Activated CD4-positive, alpha-beta T cell treated with anti-CD3 and anti-CD28 coated beads, Interleukin-2, amount 10 ng/mL, durations not matched to agents 7 days and 5 days (primary cell): ENCODE measurements at places on chromosomes 5 and 9. TPM values are rescaled to one million over a fixed set of nuclear protein-coding genes. Genes with fewer than 3 reads are reported as not detected.

The TOPORS gene
- total RNA-seq = 15.1 TPM

The SLC6A18 gene
- not detected for total RNA-seq

The HRCT1 gene
- total RNA-seq = not detected

The FOCAD gene
- 31.4 TPM for total RNA-seq

The ARHGEF37 gene
- 0.52 TPM for total RNA-seq

The CDK7 gene
- 24.3 TPM for total RNA-seq

DNA sequence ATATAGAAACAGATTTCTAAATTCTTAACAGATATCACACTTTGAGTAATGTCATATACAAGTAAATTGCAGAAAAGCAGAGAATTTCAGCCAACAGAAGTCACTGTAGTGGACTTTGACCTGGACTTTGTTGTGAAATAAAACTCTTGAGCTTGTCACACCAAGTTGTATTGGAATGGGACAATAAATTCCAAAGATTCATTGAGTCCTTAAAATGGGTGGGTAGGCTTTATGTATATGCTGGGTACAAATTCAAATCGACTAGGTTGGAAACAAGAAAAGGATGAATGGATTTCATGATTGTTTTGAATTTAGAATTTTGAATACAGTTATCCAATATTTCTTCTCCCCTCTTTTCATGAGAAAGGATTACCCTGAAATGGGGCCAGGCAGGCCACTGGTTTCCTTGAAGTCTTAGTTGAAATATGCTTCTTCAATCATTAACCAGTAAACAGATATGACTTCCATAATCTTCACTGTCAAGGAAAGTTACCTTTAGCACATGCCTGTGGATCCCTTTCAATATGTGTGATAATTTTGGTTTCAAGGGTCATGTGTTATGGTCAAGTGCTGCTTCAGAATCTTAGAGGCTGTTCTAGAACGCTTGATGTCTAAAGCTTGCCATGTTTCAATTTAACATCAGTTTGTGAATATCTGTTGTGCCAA lies 25.7 kb downstream of the PIP5K1B start:
- H3K36me3 ChIP-seq = no peaks in the 10 kb centered on the region
- H3K4me3 ChIP-seq = no peak overlapping the region
- no peaks in the 10 kb centered on the region for H3K4me1 ChIP-seq
- H3K27ac ChIP-seq = no peak overlapping the region
- H3K27me3 ChIP-seq = peaks cover 27% of the 10 kb centered on the region

- H3K36me3 ChIP-seq = no peaks in the 10 kb centered on the region
- DNase-seq = no peak
- H3K4me1 ChIP-seq = no peaks in the 10 kb centered on the region
- H3K27ac ChIP-seq = no peak overlapping the region
These were observed 63.3 kb downstream of the WNK2 start for GRCh38 chr9:93247099-93247865.

GRCh38 chr9:100131216-100131615 lies 32.2 kb downstream of the INVS start:
- DNase-seq = no peak
- H3K36me3 ChIP-seq = peaks cover 16% of the 10 kb centered on the region
- no peaks in the 10 kb centered on the region for H3K4me1 ChIP-seq
- H3K4me3 ChIP-seq = no peak overlapping the region
- no peaks in the 10 kb centered on the region for H3K27me3 ChIP-seq

DNA sequence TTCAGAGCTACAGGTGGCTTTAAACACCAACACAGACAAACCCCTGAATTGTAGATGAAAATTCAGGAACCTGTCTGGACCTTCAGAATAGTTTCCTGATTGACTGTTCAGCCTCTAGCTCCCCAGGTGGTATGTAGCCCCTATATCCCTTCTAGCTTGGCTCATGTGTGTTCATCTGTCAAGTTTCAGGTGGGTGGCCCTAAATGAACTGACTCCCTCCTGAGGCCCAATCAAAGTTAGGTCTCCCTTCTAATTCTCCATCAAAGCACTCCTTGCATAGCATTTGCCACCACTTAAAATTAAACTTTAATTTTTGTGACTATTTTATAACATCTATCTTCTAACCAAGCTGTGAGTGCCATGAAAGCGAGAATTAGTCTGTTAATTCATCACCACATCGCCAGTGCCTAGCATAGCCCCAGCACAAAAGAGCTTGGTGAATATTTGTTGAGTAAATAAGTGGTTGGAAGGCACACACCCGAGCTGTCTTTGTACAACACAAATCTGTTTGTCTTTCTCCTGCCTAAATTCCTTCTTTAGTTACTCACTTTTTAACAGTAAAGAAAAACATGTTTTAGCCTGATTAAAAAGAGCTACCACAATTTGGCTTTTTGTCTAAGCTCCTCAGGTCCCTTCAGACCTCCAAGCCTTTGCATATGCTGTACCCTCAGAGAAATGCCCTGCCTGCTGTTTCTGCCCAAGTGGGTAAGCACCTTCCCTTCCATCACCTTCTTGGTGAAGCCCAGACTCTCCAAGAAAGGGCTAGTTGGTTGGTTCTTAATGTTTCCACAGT lies 138.1 kb upstream of the HMHB1 start:
- H3K4me1 ChIP-seq = peaks cover 3% of the 10 kb centered on the region
- H3K4me3 ChIP-seq = no peak overlapping the region
- H3K27ac ChIP-seq = no peak overlapping the region
- no peaks in the 10 kb centered on the region for H3K36me3 ChIP-seq
- no peak for DNase-seq

DNA sequence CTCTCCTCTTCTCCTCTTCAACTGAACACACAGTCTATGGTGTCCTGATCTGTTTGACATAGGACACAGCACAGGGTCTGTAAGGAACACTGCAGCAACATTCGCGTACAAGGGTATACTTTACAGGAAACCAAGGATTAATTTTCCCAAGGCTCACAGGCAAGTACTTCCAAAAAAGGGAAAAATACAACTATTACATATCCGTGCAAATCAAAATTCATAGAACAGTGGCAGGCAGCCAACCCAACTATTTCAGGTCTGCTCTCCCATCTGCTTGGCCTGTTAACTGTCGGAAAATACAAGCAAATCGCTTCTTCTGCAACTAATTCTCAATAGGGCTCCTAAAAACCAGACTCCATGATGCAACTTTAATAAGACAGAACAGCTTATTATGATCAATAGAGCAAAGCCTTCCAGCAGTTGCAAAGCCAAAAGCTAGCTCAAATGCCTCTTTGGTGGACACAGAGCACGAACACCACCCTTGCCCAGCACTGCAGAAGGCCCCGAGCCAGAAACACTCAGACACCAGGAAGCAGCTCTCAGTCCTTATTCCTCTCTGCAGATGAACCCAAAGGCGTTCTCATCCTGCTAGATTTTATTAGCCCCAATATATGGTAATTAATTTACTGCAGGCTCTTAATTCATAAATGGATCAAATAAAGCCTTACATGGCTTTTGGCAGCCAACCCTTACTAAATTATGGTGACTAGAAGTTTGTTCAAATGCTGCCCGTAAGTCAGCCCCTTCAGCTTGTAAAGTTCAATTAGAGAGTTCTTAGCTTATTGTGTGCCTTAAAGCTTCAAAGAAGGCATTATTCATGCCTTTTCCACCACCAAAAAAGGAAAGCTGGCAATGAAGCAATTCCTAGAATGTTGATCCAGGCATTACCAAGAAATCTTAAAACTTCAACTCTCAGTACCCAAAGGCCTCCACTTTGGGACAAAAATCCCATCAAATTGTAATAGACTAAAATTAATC lies 68.8 kb downstream of the ZNF608 start:
- no peaks in the 10 kb centered on the region for H3K4me1 ChIP-seq
- peaks cover under 1% of the 10 kb centered on the region for H3K27me3 ChIP-seq
- no peaks in the 10 kb centered on the region for H3K36me3 ChIP-seq
- H3K27ac ChIP-seq = no peak overlapping the region
- no peak overlapping the region for H3K4me3 ChIP-seq
- DNase-seq = no peak

- H3K36me3 ChIP-seq = peaks cover 5% of the 10 kb centered on the region
- H3K4me1 ChIP-seq = peaks cover 5% of the 10 kb centered on the region
- DNase-seq = no peak
- H3K27me3 ChIP-seq = peaks cover 47% of the 10 kb centered on the region
- no peak overlapping the region for H3K4me3 ChIP-seq
These were observed 34.1 kb upstream of the IL31RA start for GRCh38 chr5:55817030-55817429.

DNA sequence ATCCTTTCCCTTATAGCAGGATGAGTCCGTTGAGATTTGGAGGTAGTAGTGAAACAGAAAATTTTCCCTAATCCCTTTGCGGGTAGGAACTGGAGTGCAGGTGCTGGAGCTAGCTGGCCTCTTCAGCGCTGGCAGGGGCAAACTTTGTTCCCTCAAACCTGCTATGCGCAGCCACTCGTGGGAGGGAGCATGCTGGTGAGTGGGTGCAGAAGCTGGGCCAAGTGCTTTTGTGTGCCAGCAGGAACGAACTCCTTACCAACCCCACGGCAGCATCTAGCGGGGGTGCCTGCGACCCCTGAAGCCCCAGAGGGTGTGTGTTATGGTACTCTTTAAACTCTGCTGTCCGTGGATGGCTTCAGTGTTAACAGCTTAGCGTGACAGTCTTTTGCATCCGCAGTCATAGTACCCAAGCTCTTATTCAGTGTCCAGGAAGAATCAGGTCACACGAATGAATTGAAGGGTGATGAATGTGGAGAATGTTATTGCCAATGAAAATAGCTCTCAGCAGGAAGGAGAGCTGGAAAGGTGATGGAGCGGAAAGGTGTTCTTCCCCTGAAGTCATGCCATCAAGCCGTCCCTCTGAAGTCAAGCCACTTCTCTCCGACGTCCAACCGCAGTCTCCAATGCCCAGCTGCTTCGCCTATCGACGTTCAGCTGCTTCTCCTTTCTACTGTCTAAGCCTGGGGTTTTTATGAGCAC lies 1445.1 kb upstream of the CDH9 start:
- H3K27me3 ChIP-seq = no peaks in the 10 kb centered on the region
- H3K4me1 ChIP-seq = no peaks in the 10 kb centered on the region
- DNase-seq = no peak
- H3K27ac ChIP-seq = no peak overlapping the region
- no peak overlapping the region for H3K4me3 ChIP-seq

- no peaks in the 10 kb centered on the region for H3K27me3 ChIP-seq
- peak within 1 kb of the TSS; percentile 99 for H3K27ac ChIP-seq
- peaks cover 53% of the 10 kb centered on the region for H3K4me1 ChIP-seq
- H3K36me3 ChIP-seq = peaks cover 10% of the 10 kb centered on the region
These were observed at the start of gene HSDL2 for GRCh38 chr9:112380102-112380824. TSS of gene HSDL2 (plus strand) at chr9:112380108. CDS start at chr9:112380164, 56 bp downstream.

DNA sequence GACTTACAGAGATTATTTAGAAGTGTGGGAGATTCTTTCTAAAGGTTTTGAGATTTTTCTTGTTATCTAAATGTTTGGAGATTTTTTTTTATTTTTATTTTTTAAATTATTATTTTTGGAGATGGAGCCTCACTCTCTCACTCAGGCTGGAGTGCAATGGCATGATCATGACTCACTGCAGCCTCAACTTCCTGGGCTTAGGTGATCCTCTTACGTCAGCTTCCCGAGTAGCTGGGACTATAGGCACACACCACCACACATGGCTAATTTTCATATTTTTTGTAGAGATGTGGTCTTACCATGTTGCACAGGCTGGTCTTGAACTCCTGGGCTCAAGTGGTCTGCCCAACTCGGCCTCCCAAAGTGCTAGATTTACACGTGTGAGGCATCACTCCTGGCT lies 694.5 kb downstream of the TLE1 start:
- H3K4me1 ChIP-seq = no peaks in the 10 kb centered on the region
- no peak for DNase-seq
- H3K4me3 ChIP-seq = no peak overlapping the region

- H3K36me3 ChIP-seq = no peaks in the 10 kb centered on the region
- DNase-seq = no peak
- H3K4me3 ChIP-seq = no peak overlapping the region
- H3K4me1 ChIP-seq = peaks cover 3% of the 10 kb centered on the region
- H3K27ac ChIP-seq = no peak overlapping the region
These were observed 21.3 kb upstream of the MEGF9 start for GRCh38 chr9:120735415-120736126.

GRCh38 chr5:3142261-3143027 lies 391.0 kb upstream of the IRX2 start:
- no peak overlapping the region for H3K4me3 ChIP-seq
- H3K36me3 ChIP-seq = no peaks in the 10 kb centered on the region
- no peak for DNase-seq
- no peaks in the 10 kb centered on the region for H3K4me1 ChIP-seq

GRCh38 chr9:135521608-135522095 lies 412 bp downstream of the LCN1 start:
- H3K4me3 ChIP-seq = no peak overlapping the region
- DNase-seq = no peak
- H3K4me1 ChIP-seq = no peaks in the 10 kb centered on the region
- H3K36me3 ChIP-seq = no peaks in the 10 kb centered on the region
- peaks cover 9% of the 10 kb centered on the region for H3K27me3 ChIP-seq

- H3K27ac ChIP-seq = peak overlapping the region; percentile 26
- no peak for DNase-seq
- H3K4me1 ChIP-seq = peaks cover 54% of the 10 kb centered on the region
- H3K36me3 ChIP-seq = peaks cover 22% of the 10 kb centered on the region
- no peaks in the 10 kb centered on the region for H3K27me3 ChIP-seq
These were observed 142.2 kb upstream of the MAP3K1 start for GRCh38 chr5:56673171-56673570.

GRCh38 chr5:142883025-142883424 lies 112.8 kb downstream of the ARHGAP26 start:
- peaks cover 5% of the 10 kb centered on the region for H3K4me1 ChIP-seq
- no peak overlapping the region for H3K4me3 ChIP-seq
- no peaks in the 10 kb centered on the region for H3K36me3 ChIP-seq
- H3K27ac ChIP-seq = no peak overlapping the region
- DNase-seq = no peak
- no peaks in the 10 kb centered on the region for H3K27me3 ChIP-seq

DNA sequence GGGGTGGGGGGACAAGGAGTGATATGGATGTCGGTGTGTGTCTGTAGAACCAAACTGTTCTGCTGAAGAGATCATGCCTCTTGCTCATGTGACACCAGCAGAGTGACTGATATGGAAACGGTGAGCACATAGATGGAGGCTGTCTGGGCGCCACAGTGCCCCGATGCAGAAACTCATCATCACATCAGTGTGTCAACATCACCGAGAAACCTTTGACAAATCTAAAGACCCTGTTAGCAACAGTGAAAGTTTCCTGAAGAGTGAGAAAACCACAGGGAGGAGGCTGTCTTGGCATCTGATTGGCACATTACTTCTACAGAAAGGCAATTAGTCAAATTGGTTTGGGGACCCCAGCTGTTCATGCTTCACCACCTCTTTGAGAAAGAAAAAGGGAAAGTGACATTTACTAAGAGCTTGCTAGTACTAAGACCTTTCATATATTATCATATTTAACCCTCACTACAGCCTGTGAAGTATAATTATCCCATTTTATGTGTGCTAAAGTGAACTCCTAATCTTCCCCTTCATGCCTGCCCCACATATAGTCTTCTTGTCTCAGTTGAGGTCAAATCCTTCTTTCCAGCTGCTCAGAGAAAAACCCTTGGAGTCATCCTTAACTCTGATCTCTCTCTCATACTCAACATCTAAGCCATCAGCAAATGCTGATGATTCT lies 25.6 kb downstream of the CSF2 start:
- H3K4me1 ChIP-seq = peaks cover 71% of the 10 kb centered on the region
- H3K36me3 ChIP-seq = no peaks in the 10 kb centered on the region
- H3K27me3 ChIP-seq = no peaks in the 10 kb centered on the region

DNA sequence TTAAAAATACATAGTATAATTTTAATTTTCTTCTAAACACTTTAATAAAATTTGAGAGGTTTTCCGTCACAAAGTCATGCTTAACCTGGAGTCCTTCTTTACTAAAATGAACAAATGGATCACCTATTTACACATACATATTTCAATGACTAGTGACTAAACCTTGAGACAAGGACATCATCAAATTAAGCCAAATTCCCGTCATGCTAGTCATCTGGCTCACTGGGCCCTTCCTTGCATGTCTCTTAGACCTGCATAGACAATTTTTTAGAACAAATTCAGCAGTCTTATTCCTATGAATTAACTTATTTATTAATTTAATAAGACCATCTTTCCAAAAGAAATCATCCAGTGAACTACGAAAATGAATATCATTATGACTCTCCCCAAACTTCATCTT lies 26.6 kb downstream of the ERAP2 start:
- no peaks in the 10 kb centered on the region for H3K27me3 ChIP-seq
- H3K36me3 ChIP-seq = peaks cover 67% of the 10 kb centered on the region
- no peak overlapping the region for H3K27ac ChIP-seq
